ENCODE measurements at places on chromosomes 11 and 22. TPM values are rescaled to one million over a fixed set of nuclear protein-coding genes. Genes with fewer than 3 reads are reported as not detected.

The SYT12 gene
- not detected for total RNA-seq

The THYN1 gene
- total RNA-seq, result 30.6 TPM

The PATE4 gene
- not detected for total RNA-seq

The CENATAC gene
- total RNA-seq, result 66.4 TPM

The PHOX2A gene
- not detected for total RNA-seq

The CASP5 gene
- total RNA-seq, result not detected

The SMIM35 gene
- 1.9 TPM for total RNA-seq

The MACROD1 gene
- total RNA-seq, result 5.5 TPM

The NXPE2 gene
- total RNA-seq, result not detected

The GAL3ST1 gene
- 0.27 TPM for total RNA-seq

The FOLR1 gene
- not detected for total RNA-seq

The ART1 gene
- not detected for total RNA-seq

The GGTLC3 gene
- total RNA-seq, result not detected

The TRPM5 gene
- total RNA-seq, result not detected

The PGA5 gene
- not detected for total RNA-seq

The CACNA1I gene
- not detected for total RNA-seq

The ZNF215 gene
- 5.4 TPM for total RNA-seq

The CSNK2A3 gene
- total RNA-seq, result 0.91 TPM

The MS4A4E gene
- total RNA-seq, result not detected

The HIRA gene
- total RNA-seq, result 32.7 TPM

The GP1BB gene
- total RNA-seq, result not detected

The MGAT3 gene
- total RNA-seq, result 41.5 TPM

The MAJIN gene
- 1.5 TPM for total RNA-seq

The DDX25 gene
- 0.24 TPM for total RNA-seq

The CECR2 gene
- 1.6 TPM for total RNA-seq

The DHCR7 gene
- 47.2 TPM for total RNA-seq

The HPX gene
- 0.40 TPM for total RNA-seq

The P2RY2 gene
- total RNA-seq, result 0.22 TPM

The GTSE1 gene
- total RNA-seq, result 0.95 TPM

The SLC22A6 gene
- not detected for total RNA-seq

The KRTAP5-8 gene
- 0.20 TPM for total RNA-seq

The NAALAD2 gene
- not detected for total RNA-seq

The SDHAF2 gene
- total RNA-seq, result 51.0 TPM

The GGT5 gene
- not detected for total RNA-seq

The POLR3H gene
- 43.9 TPM for total RNA-seq

The IFITM10 gene
- not detected for total RNA-seq

The GLYAT gene
- total RNA-seq, result not detected

The PRODH gene
- total RNA-seq, result not detected

The LAYN gene
- total RNA-seq, result not detected

The DCPS gene
- total RNA-seq, result 39.6 TPM

The GAB4 gene
- total RNA-seq, result 0.29 TPM

The TRIM66 gene
- 12.4 TPM for total RNA-seq

The NCR3LG1 gene
- 1.1 TPM for total RNA-seq

The RASGRP2 gene
- total RNA-seq, result 165 TPM

The OR5P2 gene
- total RNA-seq, result not detected

The VPREB1 gene
- total RNA-seq, result not detected

The RCOR2 gene
- not detected for total RNA-seq

The UEVLD gene
- total RNA-seq, result 18.0 TPM

The RTN4R gene
- 0.12 TPM for total RNA-seq

The C11orf97 gene
- total RNA-seq, result not detected

The CHRM4 gene
- total RNA-seq, result 0.42 TPM

The SCUBE1 gene
- 0.12 TPM for total RNA-seq

The MMP11 gene
- 3.6 TPM for total RNA-seq

The IL17REL gene
- total RNA-seq, result 0.31 TPM

The SAA4 gene
- total RNA-seq, result not detected

The CCDC85B gene
- total RNA-seq, result 21.6 TPM

The YAP1 gene
- total RNA-seq, result not detected

The CD3G gene
- not detected for total RNA-seq

All from activated B cell treated with CpG ODN at 0.5 μM for 24 hours (primary cell).